Mucosa of descending colon (tissue), 3 donors: ENCODE measurements at places on chromosomes 1 and 21. TPM values are rescaled to one million over a fixed set of nuclear protein-coding genes. Genes with fewer than 3 reads are reported as not detected.

GRCh38 chr1:46554597-46555381 is 3.3 kb upstream of the KNCN start:
- no peak for DNase-seq

NRIP1 gene
- total RNA-seq = 91.8 TPM

GRCh38 chr1:202274611-202275010 is 67.1 kb downstream of the UBE2T start:
- DNase-seq = no peak

DNA sequence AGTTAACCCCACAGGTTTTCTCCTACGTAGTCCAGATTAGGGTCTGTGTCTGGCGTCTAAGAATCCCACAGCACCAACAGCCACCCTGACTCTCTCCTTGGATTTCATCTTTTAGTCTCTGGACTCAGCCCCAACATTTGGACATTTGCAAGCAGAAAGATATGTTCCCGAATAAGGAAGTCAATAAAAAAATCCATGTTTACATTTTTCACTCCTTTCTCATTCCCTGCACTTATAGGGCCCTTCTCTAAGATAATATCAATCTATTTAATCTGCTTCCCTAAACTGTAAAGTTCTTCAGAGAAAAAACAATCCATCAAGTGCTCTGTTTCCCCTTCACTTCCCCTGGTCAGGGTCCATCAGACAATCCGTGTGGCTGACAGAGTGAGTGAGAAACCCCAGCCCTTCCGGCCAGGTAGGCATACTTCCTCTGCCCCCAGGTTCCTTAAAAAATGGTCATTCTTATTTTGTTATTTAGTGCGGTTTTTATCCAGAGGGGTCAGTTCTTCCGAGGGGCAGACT is 105.9 kb upstream of the CDC42BPA start:
- no peak for DNase-seq

DNA sequence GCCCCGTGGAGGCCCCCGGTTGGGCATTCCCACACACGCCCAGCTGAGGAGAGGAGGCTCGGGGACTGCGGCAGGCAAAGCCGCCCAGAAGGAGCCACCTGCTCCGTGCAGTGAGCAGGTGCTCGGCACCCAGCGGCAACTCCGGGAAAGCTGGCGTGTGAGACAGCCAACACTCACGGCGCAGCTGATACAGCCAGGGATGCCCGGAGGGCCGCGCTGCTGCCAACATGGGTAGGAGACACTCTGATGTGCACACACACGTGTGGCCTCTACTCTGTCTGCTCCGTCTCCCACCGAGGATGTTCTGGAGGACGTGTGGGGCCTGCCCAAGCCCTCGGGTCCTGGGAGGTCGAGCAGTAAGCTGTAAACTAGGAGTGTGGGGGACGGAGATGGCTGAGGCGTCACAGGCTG is 12.9 kb downstream of the MORN1 start:
- DNase-seq = no peak

OLFML2B gene
- total RNA-seq = 5.0 TPM

FLG2 gene
- total RNA-seq = not detected

- no peak for DNase-seq
These were observed 724.6 kb downstream of the PTPRU start for GRCh38 chr1:29960876-29961275.

DNA sequence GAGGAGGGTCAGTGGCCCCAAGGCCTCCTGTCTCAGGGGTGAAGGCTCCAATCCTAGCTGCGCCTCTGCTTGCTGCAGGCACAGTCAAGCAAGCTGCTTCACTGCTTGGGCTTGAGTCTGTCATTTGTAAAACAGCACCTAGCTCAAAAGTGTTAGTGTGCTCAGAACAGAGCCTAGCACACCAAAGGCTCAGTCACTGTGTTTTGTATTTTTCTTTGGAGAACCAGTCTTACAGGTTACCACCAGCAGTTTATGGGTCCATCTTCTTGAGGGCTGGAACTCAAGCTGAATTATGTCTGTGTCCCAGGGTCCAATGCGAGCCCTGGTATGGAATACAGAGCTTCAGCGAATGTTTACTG is 113.6 kb downstream of the DMRTB1 start:
- no peak for DNase-seq

DNA sequence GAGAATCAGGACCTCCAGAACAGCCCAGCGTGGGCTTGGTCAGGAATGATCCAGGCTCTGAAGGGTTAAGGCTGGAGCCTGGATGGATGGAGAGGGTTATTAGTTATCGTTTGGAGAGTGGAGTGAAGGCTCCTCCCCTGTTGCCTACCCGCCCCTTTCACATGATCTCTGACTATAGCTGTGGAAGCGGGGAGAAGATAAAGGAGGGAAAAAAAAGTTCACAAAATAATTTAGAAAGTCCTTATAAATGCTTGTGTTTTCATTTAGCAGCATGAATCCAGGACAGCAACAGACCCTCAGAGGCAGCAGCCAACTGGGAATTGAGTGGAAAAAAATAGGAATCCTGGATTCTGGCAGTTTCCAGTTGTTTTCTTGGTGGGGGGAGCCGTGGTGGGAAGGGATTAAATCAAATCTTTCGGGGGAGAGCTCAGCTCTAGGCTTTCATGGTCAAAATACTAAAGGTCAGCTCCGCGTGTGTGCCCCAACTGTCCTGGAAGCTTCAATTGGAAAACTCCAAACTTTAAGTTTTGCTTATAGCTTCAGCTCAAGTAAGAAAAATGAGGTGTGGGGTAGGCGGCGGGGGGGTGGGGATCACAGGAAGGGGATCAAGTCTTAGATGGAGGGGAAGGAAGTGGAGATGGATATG is 595 bp upstream of the DDR2 start:
- no peak for DNase-seq

CFAP57 gene
- total RNA-seq = 0.34 TPM

PODN gene
- total RNA-seq = 5.8 TPM

GRCh38 chr1:181131255-181131941 is 42.9 kb downstream of the IER5 start:
- no peak for DNase-seq

S100A3 gene
- 2.2 TPM for total RNA-seq

GRCh38 chr1:97849345-97850340 is 71.2 kb downstream of the DPYD start:
- no peak for DNase-seq

DNA sequence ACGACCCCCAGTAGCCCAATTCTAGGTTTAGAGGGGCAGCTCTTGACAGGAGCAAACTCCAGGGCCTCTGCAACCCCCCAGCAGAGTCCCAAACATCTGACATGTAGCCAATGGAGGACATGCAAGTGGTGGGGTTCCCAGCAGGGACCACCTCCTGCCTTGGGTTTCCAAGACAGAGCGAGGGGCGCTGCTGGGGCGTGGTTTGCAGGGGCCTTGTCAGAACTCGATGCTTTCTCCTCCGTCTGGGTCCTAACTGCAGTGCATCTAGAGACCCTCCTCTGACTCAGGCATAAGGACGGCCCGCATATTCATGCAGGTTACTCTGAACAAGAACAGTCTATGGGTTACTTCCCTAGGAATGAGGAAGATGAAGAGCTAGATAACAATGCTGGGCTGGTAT is 17.2 kb downstream of the EPHX1 start:
- DNase-seq = no peak

- DNase-seq = peak; percentile 73
These were observed 10.7 kb upstream of the COL16A1 start for GRCh38 chr1:31714442-31715086.

GRCh38 chr1:168470901-168471431 is 72.8 kb downstream of the XCL2 start:
- no peak for DNase-seq

GRCh38 chr1:245363461-245364200 is 208.8 kb downstream of the KIF26B start:
- DNase-seq = no peak

GRCh38 chr1:104853276-104853675 is 1103.6 kb downstream of the AMY1C start:
- no peak for DNase-seq

DNA sequence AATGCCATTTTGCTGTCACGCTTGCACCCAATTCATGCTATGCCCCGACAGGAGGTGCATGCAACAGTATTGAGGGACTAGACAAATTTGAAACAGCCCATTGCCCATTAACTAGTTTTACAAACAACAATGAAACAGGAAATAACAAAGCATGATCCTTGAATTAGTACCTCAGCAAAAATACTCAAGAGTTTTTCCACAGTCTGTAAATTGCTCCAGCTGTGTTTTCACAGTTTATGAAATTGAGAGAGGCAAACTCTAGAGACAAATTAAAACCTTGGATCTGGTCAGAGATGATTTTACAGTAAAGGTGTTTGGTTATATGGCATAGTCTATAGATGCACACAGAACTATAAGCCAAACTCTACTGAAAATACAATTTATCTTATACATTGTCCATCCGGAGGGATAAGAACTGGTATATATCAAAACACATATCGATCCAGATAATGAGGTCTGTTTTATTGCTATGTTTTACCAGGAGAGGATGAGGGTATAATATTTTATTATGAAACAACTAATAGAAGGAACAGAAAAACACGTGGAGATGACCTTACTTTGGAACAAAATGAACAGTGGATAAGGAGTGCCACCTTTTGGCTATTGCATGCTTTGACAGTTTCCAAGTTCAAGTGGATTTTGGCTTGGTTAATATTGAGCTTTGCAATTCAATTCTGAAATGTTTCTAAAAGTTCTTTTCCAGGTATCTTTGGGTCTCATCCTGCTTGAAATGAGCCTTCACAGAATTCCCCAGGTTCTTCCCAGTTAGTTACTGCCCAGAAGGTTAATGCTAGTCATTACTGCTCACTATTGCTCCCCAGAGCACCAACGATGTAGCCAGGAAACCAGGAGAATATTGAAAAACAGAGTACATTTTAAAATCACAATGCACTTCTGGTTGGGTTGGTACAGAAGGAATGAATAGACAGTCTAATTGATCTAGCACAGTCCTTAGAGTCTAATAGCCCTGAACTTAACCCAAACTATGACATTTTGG is 45.7 kb downstream of the ZC3H11B start:
- DNase-seq = no peak

SPATA1 gene
- 2.0 TPM for total RNA-seq

DNA sequence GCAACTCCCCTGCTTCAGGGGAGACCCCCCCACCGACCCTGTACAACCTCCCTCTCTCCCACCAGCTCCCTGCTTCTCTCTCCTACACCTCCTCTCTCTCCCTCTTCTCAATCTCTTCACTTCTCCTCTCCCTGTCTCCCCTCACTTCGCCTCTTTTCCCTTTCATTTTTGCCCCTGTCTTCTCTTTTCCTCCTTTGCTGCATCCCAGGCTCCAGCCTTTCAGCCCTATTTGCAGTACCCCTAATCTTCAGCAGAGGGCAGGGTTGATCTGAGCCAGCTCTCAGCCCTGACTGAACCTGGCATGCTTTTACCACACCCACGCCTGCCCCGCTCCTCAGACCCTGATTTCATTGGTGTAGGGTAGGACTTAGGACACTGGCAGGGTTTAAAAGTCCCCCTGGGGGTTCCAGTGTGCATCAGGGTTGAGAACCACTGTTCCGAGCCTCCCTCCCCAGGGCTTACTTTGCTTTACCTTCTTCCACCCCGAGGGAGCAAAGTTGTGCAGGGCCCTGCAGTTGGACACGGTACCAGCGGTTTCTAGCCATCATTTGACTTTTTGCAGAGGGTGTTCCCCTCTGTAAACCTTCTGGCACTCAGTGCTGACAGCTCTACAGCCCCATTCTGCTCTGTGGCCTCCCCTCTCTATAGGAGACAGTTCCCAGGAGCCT is 67.3 kb upstream of the CNTN2 start:
- peak; percentile 76 for DNase-seq

DNA sequence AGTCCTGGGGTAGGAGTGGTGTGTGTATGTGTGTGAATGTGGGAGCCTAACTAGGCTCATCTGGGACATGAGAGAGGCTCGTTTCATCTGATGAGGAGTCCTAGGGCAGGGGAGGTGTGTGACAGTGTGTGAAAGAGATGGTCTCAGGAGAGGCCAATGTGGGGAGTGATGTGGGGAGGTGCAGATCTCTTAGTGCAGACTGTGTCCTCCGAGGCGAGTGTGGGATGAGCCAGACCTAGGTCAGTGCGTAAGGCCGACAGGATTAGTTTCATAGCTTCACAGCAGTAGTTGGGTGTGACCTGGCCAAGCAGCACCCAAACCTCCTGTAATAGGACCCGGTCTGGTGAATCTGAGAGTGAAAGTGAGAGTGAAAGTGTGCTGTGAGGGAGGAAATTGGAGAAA is 94.7 kb downstream of the LIPI start:
- no peak for DNase-seq

BECN2 gene
- not detected for total RNA-seq

GRCh38 chr1:170337413-170337994 is 191.7 kb downstream of the NTMT2 start:
- no peak for DNase-seq

GRCh38 chr1:19341201-19342061 is 29.3 kb downstream of the SLC66A1 start:
- peak; percentile 76 for DNase-seq

TAS1R1 gene
- not detected for total RNA-seq

C1QC gene
- total RNA-seq = 189 TPM

TMIGD3 gene
- total RNA-seq = 5.0 TPM
